GM12892 (cell line): ENCODE measurements at places on chromosomes 13 and 19.
A peak's percentile ranks its signal among the peaks of the same experiment; 100 is the strongest.

- DNase-seq, result no peak
These were observed 66.0 kb upstream of the TNFRSF19 start for GRCh38 chr13:23504180-23504579.

GRCh38 chr19:49196527-49197240 is 39.1 kb downstream of the TRPM4 start:
- no peak for DNase-seq

DNA sequence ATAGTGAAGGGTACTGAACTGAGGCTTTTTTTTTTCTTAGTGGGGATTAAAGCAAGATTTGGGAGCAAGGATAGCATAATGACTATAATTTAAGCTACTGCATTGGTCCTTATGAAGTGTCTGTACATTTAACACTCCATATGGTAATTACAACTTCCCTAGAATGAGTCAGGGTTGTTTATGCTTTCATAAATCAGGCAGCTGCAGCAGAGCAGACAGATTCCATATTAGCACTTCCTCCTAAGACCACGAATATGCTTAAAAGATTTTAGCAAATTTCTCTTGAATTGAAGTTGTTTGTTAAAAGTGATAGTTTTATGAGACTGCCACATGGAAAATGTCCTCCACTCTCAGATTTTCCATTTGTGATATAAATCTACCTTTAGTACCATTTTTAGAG is 401.1 kb upstream of the SPRY2 start:
- DNase-seq, result no peak

DNA sequence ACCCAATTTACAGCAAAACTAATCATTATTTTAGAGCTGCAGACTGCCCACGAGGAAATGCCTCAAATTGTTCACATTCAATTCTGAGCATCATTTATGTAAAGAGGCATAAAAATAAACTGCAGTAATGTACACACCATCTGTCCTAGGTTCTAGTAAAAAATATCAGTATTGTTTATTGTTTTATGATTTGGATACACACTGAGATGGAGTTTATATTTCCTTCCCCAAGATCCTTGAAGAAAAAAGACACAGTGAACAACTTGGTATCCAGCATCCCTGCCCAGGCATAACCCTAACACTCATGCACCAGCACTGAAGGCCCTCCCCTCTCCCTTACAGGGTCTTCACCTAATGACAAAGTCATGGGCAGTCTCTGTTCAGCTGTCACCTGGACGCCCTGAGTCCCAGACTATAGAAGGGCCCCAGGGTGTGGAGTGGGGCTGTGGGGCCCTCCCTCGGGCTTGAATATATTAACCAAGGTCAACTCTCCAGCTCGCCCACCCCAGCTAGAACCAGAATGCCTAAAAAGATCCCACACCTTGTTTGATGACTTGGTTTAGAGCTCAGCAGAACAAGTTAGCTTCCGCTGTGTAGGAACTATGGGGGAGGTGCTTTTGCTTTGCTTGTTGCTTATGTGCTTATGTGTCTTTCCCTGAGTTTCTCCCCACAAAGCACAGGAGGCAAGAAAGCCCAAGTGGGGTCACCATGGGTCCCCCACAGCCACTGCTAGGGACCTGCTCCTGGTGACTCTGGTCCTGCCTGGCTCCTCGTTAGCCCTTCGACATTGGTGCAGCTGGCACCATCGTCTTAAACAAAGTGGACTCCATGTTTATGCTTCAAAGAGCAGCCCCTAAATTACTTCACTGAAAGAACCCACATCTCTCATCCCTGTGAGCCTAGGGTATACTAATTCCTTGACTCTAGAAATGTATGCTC is 111.1 kb downstream of the COL4A1 start:
- DNase-seq, result no peak

DNA sequence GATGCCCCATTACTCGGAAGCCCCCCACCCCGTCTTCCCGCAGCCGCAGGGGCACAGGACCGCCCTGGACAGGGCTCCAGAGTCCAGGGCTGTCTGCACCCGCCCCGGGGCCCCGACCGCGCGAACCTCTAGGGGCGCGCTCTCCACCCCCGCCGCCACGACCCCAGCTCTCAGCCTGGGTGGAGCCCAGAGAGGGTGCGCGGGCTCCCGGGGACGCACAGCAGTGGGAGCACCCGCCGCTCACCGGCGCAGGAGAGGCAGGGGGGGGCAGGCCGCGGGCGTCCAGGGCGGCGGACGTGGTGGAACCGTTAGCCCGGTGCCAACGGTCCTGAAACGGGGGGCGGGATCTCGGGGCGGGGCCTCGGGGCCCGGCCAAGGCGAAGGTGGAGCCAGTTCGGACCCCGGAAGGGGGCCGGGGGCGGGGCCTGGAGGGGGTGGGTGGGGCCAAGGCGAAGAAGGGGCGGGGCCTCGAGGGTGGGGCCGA is at the start of gene ATP8B3:
Gene ATP8B3, minus strand, starts transcription at position 335 of the 484 bp plus-strand sequence. CDS start 540 bp downstream, outside the sequence.
- DNase-seq, result peak; percentile 100

GRCh38 chr13:51396352-51396751 is 56.5 kb downstream of the INTS6 start:
- no peak for DNase-seq

DNA sequence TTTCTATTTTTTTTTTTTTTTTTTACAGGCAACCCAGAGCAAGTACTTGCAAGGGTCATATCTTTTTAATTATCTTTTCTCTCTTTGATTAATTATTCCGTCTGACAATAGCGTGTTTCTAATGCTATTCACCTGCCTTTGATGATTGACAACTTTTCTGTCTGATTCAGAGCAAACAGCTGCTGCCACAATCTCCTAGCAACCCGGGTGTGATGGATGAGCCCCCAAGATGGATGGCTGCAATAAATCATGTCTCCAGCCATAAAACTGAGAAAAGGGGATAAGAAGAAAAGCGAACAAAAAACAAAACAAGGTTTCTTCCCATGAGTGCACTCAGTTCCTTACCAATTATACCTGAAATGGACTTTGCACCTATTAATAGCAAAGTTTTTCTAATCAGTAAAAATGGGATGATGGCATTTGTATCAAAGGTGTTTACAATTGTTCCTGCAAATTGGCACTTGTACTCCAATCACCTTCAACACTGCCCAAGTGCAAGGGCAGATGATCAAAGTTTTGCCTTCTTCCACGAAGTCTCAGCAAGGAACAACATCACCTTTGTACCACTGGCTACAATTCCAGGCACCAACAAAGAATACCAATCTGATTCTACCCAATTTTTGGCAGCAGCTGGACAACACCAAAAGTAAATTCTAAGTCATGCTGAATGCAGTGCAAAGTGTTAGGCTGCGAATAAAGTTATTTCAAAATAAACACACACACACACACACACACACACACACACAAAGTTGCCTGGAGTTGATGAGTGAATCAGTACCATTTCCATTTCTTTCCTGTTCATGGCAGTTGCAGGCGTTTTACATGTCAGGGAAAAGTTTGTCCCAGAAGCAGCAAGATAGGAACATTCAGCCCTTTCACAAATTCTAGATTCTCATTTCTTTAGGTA is 12.0 kb downstream of the TSHZ3 start:
- no peak for DNase-seq

GRCh38 chr13:53351021-53351420 is 322.4 kb downstream of the OLFM4 start:
- no peak for DNase-seq

GRCh38 chr13:61362522-61362921 is 53.1 kb downstream of the PCDH20 start:
- DNase-seq, result no peak

DNA sequence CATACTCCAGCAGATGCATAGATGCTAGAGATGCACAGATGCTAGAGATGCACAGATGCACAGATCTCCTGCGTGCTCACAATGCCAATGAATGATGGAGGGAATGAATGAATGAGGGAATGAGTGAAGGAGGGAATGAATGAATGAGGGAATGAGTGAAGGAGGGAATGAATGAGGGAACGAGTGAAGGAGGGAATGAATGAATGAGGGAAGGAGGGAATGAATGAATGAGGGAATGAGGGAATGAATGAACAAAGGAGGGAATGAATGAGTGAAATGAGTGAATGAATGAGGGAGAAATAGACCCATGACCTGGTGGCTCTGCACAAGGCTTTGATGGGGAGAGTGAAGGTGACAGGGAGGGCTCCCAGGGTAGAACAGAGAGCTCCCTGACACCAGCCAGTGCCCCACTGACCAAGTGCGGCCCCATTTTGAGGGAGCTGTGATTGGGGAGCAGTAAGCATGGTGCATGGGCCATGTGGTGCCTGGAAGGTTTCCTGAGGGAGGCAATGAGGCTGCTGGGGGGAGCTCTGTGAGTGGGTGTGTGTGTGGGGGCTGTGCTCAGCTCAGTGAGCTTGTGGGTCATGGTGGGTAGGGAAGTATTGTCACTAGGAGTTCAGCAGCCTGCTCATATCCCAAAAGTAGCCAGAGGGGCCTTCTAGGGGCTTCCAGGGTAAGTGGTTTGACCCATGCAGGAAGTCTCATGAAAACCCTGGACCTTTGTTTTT is 12.7 kb downstream of the SLC27A1 start:
- no peak for DNase-seq

- no peak for DNase-seq
These were observed 117.7 kb downstream of the PTPRS start for GRCh38 chr19:5222821-5223321.
